ENCODE measurements at places on chromosomes 16 and 17.

DNA sequence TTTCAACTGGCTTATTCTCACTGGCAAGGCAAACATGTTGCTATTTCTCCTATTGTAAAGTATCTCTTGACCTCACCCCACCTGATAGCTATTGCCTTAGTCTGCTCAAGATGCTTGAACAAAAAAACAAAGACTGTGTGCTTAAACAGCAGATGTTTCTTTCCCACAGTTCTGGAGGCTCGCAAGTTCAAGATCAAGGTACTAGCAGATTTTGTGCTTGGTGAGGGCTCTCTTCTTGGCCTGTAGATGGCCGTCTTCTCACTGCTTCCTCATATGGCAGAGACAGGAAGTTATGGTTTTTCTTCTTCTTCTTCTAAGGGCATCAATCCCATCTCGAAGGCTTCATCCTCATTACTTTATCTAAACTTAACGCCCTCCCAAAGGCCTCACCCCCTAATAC lies 109.7 kb upstream of the CLEC3A start:
- no peak for DNase-seq

DNA sequence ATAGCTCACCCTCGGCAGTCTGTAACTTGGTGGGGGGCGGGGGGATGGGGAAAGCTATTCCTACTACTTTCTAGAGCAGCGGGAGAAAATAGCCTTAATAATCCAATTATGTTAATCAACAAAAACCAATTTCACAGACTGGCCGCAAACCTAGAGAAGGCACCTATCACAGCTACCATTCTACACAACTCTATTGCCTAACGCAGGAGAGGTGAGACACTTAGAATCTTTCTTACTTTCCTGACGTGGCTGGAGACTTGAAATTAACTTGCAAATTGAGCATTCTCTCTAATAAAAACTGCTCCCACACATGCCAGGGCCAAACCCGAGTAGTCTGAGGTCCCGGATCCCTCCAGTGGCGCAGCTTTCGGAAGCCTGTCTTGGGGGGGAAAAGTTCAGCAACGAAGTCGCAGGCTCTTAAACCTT lies 794 bp downstream of the SMG6 start:
- no peak for DNase-seq

DNA sequence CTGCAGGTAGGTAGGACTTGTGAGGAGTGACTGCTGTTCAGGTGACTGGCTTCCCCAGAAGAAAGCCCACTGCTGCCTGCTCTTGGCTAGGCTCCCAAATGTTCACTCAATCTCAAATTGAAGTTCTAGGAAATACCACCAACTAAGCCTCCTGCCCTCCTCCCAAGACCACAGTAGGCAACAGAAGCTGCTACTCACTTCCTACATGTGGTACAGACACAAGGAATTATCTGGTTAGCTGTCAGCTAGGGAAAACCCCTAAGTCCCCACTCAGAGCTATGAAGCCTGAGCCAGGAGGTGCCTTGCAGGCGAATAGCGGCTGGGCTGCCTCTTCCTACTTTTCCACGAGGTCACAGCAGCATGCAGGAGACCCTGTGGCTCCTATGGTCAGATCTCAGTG lies 4.9 kb downstream of the FBXO39 start:
- no peak for DNase-seq

GRCh38 chr17:73138541-73139138 lies 26.2 kb upstream of the SSTR2 start:
- no peak for DNase-seq

GRCh38 chr17:47801176-47801765 lies 20.3 kb downstream of the OSBPL7 start:
- no peak for DNase-seq
